ENCODE measurements at places on chromosomes 3 and 15.

DNA sequence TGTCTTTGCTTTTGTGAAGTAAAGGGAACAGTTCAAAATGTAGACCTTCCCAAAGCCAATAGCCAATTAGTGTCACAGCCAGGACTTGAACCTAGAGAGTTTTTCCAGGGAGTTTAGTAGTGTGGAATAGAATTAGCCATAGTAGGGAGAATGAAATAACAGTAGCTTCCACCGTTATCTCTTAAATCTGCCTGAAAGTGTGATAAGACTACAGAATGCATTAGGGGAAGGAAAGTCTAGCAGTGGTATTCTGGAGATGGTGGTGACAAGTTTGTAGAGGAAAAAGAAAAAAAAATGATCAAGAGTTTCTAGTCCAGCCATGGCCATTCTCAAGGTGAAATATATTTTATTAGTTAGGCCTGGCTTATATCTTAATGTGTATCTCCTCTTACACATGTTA is 13.8 kb downstream of the ATP11B start:
- DNase-seq = no peak

- DNase-seq = peak; percentile 15
These were observed 411.2 kb downstream of the NAALADL2 start for GRCh38 chr3:175270198-175270837.

- no peak for DNase-seq
These were observed 783.3 kb upstream of the CADM2 start for GRCh38 chr3:84175449-84175848.

- peak; percentile 49 for DNase-seq
These were observed 1.4 kb downstream of the CSK start for GRCh38 chr15:74783072-74783807.

DNA sequence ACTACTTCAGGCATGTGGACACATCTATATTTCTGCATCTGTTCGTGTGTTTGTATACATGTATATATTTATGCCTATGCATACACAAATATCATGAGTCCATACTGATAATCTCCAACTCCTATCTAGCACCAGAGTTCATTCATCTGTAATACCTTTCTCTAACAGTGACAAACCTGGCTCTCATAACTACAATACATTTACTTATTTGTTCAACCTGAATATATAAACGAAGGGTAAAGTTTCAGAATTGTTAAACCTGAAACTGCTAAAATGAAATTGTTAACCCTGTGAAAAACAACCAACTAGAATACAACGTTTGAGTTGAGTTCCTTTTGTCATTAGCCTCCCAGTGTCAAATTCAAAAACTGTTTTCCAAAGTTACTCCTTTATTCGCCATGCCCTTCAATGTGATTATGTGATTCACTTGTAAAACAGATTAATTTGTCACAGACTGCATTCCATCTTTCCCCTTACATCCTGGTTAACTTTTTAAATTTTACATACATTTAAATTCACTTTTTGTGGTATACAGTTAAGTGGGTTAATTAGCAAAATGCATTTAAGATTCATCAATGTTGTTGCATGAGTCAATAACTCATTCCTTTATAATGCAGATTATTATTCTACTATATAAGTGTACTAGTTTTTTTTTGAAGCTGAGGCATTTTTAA is 58.5 kb downstream of the PIK3R4 start:
- DNase-seq = no peak

DNA sequence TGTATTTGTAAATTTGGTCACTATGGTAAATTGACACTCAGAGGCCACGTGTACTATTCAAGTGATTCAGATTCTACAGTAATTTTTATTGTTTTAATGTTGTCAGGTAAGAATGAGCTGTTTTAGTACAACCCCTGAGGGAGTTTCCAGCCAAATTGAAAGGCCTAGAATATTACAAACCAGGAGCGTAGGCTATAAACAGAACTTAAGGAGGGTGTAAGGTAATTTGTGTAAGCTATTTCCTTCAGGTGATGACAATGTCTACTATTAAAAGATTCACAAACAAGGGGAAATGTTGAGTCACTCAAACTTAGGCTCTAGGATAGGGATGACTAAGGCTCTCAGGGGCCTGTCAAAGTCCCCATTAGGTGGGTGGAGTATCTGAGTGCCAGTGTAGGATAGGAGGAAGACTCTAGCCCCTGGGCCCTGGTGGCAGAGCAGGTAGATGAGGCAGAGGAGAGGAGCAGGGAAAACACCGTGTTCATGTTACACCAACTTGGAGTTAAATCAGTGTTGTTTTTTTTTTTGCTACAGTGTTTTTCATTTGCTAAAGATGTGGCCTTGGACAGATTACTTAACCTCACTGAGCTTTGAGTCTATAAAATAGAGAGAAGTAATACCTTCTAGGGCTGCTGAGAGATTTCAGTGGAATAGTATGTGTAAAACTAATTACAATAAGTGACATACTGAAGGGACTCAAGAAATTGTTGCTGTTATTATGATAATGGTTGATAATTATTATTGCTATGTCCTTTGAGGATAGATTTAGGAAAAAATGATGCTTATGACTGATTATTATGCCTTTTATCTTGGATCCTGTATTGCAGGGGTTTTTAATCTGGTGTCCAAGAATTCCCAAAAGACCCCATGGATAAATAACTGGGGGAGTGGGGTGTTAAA is 10.3 kb downstream of the TM4SF1 start:
- peak; percentile 92 for DNase-seq

DNA sequence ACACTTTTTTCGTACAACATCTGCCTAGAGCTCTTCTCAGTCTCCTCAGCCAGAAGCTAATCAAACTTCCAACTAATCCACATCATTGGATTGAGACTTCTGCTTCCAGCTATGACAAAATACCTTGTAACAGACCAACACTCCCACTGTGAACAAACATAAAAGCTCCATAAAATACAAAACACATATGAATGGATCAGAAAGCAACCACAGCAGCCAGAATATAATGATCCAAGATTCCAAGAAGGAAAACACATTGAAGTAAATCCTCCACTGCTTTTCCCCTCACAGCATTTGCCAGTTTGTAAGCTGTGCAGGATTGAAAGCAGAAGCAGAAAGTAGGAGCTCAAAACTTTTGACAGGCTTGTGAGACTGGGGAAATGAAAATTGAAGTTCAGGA is 863.2 kb downstream of the TUSC7 start:
- DNase-seq = no peak

DNA sequence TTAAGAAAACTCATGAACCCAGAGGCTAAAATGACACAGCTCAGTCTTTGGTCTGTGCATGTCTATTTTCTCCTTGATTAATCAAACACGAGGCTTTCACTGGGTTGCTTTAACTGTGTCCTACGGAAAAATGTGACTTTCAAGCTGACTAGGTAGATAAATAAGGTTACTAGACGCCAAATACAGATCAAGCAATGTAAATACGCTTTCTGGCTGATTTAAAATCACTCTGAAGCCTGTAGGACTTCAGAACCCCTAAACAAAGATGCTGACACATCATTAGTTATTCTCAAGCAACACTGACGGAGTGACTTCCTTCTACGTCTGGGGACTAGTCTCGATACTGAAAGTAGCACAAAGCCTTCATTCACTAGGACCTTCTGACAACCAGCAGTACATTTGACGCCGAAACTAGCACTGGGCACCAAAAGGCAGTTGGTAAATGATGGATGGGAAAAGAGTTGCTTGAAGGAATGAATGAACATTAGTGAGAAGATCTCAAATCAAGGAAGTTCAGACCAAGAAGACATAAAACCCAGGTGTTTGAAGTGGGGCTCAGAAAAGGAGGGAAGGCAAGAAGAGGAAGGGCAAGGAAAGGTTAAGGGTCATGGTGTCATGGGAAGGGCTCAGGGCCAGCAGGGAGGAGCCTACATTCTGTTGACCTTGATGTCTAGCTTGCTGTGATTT is 67.1 kb upstream of the CDV3 start:
- DNase-seq = no peak

GRCh38 chr3:123334056-123334455 is 114.8 kb downstream of the ADCY5 start:
- no peak for DNase-seq

DNA sequence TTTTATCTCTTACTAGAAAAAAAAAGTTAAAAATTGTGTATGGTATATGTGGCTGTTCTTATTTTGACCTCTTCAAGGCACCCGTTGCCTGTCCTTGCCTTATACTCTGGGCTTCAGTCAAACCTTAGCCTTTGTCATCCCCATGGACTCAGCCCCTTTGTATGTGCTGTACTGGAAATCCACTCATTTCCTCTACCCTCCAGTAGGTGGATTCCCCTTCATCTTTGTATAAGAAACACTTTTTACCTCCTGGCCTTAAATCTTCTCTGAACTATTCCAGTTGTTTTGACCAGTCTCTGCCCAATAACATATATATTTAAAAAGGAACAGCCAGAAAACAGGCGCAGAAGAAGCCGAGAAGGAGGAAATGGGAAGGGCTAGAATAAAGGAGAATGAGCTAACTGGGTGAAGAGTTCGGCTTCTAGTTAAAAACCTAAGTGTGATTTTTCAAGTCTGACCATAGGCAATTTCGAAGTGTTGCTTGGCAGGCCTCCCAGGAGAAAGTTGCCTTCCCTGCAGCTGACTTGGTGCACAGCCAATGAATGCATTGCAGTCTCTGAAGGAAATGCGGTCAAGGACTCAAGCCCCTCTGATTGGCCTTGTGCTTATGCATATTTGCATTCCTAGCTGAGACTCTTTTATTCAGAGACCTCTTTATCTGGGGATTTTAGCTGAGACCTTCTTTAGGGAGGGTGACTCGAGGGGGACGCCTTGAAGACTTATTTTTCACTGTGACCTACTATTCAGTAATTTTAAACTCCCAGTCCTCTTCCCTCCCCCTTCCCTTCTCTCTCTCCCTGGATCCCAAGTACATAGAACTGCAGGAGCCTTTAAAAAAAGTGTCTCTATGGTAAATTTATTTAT is 277.4 kb downstream of the ROBO1 start:
- peak; percentile 76 for DNase-seq

GRCh38 chr15:50353975-50354837 is 792 bp downstream of the GABPB1 start:
- peak; percentile 87 for DNase-seq

DNA sequence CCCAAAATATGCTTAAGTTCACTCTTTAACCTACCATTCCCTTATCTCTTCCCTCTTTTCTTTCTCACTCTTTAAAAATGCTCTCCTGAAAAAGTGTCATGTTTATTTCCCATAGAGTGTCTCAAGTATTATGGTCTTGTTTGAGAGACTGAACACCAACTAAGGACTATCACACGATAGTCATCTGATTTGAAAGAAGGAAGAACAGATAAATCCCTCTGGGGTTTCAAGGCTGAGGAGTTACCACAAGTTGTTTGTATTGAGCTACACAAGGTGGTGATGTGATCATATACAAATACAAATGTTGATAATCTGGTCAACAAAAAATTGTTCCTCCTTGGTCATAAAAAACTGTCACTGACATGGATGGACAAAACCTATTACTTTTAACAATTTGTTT is 13.8 kb downstream of the MEIS2 start:
- no peak for DNase-seq

DNA sequence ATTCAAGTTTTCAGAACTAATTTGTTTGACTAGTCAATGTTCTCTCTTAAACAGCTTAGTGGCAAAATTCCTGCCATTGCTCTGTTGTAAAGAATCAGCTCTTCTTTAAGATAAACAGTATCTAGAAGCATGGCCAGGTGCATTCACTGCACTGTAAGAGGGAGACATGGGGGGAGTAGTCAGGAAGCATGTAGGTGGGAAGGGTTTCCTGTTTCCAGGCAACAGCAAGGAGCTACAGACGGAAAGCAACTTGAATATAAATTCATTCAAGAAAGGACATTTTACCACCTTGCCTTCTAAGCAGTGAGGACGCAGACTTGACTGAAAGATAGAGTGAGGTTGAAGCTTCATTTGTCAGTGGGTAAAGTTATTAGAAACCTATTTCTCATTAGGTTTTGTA is 55.3 kb downstream of the BBX start:
- DNase-seq = no peak

DNA sequence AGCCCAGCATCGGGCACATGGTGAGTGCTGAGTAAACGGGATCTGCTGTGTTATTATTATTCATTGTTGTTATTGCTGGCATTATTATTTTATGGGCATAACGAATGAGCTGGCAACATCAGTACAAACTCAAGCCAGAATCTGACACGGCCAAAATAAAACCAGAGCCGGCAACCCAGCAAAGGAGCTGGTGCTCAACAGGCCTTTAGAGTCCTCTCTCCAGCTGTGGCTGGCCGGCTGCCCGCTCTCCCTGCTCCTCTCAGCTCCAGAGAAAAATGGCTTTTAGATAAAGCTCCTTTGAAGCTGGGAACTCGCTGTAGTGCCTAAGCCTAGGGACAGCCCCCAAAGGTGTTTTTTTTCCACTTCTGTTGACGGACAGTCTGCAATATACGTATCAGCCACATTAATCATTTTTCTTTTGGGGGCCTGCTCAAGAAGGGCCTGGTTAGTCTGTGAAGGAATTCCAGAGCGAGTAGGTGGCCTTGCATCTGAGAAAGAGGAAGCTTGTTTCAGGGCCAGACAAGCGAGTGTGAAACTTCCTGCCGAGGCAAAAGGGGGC is 193.9 kb upstream of the UBE2E1 start:
- peak; percentile 23 for DNase-seq

GRCh38 chr3:44355362-44356033 is 16.9 kb downstream of the TCAIM start:
- DNase-seq = peak; percentile 91

- peak; percentile 93 for DNase-seq
These were observed 116.7 kb downstream of the STAC start for GRCh38 chr3:36496684-36497633.

DNA sequence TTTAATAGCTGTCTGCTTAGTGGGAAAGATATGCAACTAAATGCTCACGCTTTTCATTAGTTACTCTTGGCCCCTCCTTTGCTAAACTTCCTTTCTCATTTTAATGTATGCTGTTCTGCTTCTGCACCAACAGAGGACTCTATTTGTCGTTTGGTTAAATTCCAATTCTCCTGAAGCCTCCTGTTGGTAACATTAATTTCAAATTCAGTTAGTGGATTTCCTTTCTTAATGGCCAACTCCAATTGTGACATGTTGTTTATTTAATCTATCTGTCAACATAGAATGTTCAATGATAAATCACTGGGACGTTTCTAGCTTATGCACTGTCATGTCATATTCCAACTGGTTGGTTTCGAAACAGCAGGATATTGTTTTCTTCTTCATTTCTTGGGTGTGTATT is 467.4 kb upstream of the BCHE start:
- no peak for DNase-seq

DNA sequence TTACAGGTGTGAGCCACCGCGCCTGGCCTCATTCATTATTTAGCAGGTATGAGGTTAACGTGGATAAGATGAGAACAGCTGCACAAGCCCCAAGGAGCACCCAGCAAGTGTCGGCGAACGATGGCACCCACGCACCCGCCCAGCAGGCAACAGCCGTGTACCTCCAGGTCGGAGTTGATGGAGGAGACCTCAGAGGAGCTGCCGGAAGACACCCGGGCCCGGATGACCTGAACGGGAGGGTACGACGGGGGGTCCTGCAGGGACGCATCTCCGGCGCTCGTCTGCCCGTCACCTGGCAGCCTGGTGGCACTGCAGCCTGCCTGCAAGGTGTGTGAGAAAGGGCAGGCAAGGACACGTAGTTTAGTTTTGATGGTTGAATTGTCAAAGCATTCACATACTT is 29.1 kb downstream of the TMEM44 start:
- no peak for DNase-seq
